ENCODE measurements at places on chromosomes 2 and 18.

- DNase-seq, result no peak
Observed at GRCh38 chr2:46547223-46548102, 68.1 kb downstream of the TMEM247 start.

DNA sequence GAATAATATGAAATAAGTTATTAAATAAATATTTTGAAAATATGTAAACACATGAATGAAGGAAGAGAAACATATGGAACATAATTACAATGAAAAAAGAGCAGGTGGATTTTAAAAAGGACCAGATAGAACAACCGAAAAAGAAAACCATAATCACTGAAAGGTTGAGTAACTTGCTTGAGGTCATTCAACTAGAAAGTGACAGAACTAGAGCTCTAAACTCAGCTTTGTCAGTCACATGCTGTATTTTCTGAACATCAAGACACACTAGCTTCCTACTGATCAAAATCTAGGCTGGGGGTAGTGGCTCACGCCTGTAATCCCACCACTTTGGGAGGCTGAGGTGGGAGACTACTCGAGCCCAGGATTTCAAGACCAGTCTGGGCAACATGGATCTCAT lies 30.0 kb upstream of the ITGAV start:
- no peak for DNase-seq

- DNase-seq, result no peak
Observed at GRCh38 chr18:62486290-62486964, 36.4 kb upstream of the ZCCHC2 start.

- no peak for DNase-seq
Observed at GRCh38 chr2:150595803-150596470, 108.5 kb upstream of the RND3 start.

DNA sequence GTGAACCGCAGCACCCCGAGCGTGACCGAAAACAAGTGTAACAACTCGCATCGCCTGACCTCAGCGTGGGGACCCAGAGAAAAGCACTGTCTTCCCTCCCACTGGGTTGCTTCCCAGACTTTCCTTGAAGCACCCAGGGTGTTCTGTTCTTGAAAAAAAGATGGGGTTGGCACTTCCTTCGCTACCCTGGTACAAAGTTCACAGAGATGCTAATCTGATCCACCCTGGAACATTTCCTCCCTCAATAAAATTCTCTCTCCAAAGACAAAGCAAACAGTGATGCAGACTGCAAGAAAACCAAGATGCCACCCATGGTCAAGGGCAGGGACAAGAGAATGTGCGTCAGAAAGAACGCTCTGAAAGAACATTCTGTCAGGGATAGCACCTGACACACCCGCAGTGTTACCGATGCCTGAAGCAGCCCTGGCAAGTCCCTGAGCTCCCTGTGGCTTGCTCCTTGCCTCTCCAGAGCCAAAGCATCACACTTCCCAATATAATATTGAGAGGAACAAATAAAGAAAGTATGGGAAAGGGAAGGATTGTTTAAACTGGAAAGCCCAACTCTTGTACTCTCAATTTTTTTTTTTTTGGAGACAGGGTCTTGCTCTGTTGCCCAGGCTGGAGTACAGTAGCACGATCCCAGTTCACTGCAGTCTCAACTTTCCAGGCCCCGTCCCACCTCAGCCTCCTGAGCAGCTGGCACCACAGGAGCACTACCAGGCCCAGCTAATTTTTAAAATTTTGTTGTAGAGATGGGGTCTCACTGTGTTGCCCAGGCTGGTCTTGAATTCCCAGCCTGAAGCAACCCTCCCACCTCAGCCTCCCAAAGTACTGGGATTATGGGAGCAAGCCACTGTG lies 70.7 kb downstream of the TBC1D8 start:
- no peak for DNase-seq

- no peak for DNase-seq
Observed at GRCh38 chr2:110973262-110973661, 147.5 kb upstream of the BCL2L11 start.

DNA sequence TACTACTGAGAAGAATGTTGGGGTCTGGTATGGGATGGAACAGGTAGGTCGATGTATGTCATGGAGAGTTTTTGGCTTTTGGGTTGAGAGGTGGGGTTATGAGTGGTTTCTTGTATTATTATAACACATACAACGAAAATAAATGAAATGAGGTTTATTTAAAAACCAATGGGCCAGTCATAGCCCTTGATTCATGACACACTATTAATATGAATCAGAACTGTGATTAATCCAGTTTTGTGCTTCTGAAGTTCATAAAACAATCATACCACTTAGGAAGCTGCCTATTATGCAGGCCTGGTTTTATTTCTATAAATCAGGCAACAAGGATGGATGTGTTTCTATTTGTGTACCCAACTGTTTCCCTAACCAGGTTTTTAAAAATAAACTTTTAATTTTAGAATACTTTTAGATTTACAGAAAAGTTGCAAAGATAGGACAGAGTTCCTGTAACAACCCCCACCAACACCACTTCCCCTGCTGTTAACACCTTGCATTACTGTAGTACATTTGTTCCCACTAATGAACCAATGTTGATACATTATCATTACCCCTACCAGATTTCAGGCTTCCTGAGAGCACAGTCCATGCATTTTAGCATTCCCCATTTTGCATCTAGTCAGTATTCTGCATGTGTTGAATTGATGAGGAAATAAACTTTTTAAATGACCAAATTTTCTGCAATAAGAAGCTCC lies 37.5 kb upstream of the NCOA1 start:
- DNase-seq, result no peak

GRCh38 chr2:101124643-101125366 lies 26.4 kb downstream of the TBC1D8 start:
- DNase-seq, result no peak

DNA sequence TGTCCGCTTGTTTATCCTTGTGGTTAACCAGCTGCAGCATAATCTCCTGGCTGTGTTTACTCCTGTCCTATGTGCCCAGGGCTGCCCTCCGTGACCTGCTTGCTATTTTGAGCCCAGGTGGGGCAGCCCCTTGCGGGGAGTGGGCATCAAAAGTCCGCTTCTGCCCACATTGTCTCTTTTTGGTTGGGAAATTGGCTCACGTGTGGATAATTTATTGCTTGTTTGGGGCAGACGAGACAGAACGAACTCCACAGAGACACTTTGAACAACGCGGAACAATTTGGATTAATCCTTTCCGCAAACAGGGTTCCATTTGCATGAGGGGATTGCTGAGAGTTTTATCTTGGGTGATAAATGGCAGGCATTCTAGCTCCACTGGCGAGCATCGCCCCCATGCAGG lies 8.1 kb upstream of the CXCR4 start:
- DNase-seq, result no peak

DNA sequence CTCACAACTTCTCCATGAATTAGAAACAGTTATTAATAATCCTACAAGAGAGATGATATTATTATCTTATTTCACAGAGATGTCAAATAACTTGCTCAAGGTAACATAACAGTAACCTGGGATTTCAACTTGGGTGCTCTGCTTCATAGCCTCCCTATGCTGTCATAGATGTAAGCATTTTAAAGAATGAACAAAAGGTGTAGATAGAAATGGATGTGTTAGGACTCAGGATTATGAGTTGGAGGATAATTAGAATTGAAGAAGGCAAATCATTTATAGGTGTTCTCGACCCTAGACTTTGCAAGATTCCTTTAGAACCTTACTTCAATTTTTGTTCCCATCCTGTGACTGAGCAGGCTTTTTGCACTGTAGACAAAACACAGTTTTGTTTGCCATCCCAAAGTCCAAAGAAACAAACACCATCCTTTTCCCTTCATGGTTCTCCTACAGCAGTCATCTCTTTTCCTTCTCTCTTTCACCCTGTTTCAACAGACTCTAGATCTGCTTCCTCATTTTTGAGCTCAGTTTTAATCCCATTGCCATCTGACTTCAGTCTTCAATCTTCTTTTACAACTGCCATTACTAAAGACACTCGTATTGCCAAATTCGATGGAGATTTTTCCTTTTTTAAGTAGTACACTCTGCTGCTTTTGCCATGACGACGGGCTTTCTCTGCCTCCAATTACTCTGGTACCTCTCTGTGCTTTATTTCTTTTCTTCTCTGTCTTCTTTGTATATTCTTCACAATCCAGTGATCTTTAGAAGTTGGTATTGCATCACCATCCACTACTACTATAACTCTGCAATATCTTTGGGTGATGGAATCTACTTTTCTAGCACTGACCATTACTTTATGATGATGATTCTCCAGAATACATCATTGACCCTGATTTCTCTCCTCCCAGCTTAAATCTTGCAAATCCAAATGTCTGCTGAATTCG lies 4.5 kb downstream of the HNMT start:
- DNase-seq, result no peak

DNA sequence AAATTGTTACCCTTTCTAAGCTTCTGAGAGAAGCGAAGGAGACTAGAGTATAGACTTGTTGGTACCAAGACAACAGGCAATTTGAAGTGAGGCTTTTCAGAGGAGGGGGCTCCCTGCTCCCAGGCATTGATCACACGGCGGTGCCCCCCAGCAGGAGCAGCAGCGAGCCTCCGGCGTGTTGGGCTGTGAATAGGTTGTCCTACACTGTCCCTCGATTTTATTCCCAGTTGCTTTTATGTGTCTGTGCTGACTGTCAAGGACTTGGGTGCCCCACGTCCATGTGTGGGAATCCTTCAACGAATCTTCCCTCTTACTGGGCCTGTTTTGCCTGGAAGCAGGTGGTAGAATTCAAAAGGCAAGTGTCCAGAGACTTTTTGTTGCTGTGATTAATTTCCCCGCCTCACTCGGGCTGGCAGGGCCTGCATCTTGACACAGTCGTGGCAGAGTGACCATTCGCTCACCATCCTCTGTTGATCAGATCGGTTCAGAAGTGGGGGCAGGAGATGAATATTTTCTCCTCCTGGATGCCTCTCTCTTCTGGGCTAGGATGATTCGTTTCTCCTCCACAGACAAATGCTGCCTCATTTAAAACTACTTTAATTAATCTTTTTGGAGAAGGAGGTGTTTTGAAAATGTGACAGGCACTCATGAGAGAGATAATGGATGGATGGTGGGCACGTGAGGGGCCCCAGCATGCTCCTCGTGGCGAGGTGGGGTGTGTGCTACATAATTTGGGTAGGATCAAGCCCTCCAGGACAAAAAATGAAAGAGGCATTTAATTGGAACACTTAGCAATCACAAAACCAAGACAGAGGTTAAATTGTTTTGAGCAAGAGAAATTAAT lies 77.6 kb downstream of the SMIM21 start:
- DNase-seq, result no peak

- no peak for DNase-seq
Observed at GRCh38 chr2:224655006-224655537, 61.1 kb downstream of the CCDC195 start.

DNA sequence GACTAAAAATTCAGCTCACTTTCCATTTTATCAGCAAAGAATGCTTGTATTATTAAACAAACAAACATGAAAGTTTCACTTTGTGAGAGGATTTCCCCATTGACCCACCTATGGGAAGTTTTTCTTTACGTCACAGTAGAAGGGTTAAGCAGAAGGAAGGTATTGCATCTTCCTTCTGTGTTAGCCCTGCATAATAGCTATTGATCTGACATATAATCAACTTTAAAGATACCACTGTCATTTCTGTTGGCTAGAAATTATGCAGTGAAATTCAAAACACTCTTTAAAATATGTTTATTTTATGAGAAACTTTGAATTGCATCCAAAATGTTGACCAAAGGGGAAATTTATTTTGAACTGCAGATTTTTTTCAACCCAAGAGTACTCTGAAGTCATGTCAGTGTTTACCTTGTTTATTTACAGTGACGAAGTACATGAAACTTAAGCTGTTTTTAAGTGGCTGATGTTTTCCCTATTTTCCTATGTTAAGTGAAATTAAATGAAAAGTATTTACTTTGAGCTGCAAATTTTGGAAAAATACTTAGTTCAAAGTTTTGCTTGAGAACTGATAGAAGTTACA lies 566.4 kb downstream of the ZEB2 start:
- no peak for DNase-seq
